Aorta (tissue), 5 donors: ENCODE measurements at places on chromosomes 12 and 14. TPM values are rescaled to one million over a fixed set of nuclear protein-coding genes. Genes with fewer than 3 reads are reported as not detected.

Gene TMEM132C
- total RNA-seq, result 0.49 TPM

Gene DLGAP5
- 0.63 TPM for total RNA-seq

Gene RD3L
- total RNA-seq, result not detected

Gene EML5
- total RNA-seq, result 0.39 TPM

Gene LRP1-AS
- not detected for total RNA-seq

Gene DEGS2
- 0.99 TPM for total RNA-seq

Gene DPF3
- 2.2 TPM for total RNA-seq

Gene TAS2R50
- 3.3 TPM for total RNA-seq

Gene CRADD
- total RNA-seq, result 19.5 TPM

Gene MARCHF9
- total RNA-seq, result 17.1 TPM

Gene PPP1R36
- 0.42 TPM for total RNA-seq

Gene SIX6
- total RNA-seq, result not detected

Gene CLEC1B
- not detected for total RNA-seq

Gene IL26
- not detected for total RNA-seq
